ENCODE measurements at places on chromosomes 12 and 14.

GRCh38 chr14:25607192-25607591 lies 557.2 kb upstream of the STXBP6 start:
- DNase-seq: no peak

- DNase-seq: no peak
These were observed 51.0 kb downstream of the PTGER2 start for GRCh38 chr14:52365071-52365470.

GRCh38 chr12:76020281-76020680 lies 11.3 kb downstream of the PHLDA1 start:
- peak; percentile 92 for DNase-seq

DNA sequence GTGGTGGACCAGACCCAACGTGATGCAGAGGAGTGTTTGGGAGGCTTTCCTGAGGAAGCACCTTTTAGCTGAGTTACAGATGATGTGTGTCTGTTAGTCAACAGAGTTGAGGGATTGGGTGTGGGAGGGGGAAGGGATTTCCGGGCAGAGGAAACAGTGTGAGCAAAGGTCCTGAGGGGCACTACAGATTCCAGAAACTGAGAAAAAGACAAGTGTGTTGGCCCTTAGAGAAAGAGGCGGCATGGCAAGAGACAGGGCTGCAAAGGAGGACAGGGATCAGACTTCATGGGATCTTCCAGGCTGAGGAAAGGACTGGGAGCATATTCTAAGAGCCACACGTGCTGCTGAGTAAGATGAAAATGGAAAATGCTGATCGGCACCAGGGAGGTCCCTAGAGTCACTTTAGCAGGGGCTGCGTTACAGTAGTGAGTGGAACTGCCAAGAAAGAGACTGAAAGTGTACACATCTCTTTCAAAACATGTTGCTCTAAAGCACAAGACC lies 9.4 kb upstream of the RPS6KL1 start:
- no peak for DNase-seq

GRCh38 chr14:53367644-53368026 lies 214.5 kb upstream of the DDHD1 start:
- no peak for DNase-seq

- DNase-seq: no peak
These were observed 32.3 kb upstream of the PTCSC3 start for GRCh38 chr14:36208690-36209278.

All from CD4-positive, alpha-beta T cell treated with Interleukin-4 for 4 hours (primary cell).